ENCODE measurements at places on chromosomes 13 and 19.
A peak's percentile ranks its signal among the peaks of the same experiment; 100 is the strongest.

GRCh38 chr13:44843403-44843802 is 145.9 kb downstream of the NUFIP1 start:
- DNase-seq = peak; percentile 62

DNA sequence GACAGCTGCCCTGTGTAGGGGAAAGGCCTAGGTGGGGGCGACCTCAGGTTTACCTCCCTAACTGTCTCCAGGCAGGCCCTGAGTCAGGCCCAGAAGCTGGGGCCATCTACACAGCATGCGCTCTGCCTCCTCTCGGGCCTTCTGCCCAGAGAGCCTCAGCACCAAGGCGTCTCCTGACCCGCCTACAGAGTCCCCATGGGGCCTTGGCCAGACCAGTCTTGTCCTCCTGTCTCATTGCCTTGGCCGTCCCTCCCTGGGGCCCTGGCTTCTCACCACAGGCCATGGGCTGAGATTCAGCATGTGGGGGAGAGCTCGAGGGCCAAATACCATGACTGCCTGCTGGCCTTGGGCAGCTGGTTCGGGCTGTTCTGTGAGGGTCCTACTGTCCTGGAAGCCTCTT is 59.0 kb downstream of the SMARCA4 start:
- DNase-seq = no peak

DNA sequence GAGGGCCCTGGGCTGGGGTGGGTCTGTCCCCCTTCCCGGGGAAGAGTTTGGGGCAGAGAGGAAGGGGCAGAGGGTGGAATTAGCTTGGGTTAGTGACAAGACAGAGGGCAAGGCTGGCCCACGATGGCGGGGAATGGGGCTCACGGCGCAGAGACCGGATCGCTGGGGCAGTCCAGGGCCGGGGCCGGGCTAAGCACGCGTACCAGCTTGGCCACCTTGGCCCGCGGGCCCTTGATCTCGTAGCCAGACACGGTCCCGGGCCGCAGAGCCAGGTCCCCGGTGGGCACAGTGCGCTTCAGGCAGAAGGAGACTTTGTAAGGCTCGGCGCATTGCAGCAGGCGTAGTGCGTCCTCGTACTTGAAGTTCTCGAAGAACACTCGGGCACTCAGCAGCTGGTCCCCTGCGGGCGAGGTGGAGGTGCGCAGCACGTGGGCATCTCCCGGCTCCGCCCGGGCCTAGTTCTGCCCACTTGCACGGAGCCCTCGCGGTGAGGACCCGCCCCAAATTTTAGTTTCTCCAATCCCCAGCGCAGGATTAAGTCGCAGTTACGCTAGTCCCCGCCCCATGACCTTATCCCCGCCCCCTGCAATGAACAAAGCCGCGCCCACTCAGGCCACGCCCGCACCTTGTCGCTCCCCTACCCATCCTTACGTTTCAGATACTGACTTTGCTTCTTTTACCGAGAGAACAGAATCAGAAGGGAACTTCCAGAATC is 8.6 kb upstream of the HIPK4 start:
- no peak for DNase-seq

DNA sequence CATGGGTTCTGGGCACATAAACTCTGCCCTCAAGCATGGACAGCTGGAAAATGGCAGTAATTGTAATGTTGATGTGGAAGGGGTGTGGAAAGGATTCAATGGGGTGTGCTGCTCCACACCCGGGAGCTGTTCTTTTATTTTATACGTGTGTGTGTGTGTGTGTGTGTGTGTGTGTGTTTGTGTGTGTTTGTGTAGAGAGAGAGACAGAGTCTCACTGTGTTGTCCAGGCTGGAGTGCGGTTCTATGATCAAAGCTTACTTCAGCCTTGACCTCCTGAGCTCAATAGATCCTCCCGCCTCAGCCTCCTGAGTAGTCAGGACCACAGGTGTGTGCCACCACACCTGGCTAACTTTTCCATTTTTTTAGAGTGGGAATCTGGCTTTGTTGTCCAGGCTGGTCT is 2.8 kb downstream of the MRPS12 start:
- DNase-seq = no peak

GRCh38 chr13:114111577-114111976 is 20.8 kb downstream of the RASA3 start:
- DNase-seq = no peak

- DNase-seq = no peak
These were observed 2.4 kb downstream of the ALOX5AP start for GRCh38 chr13:30737511-30738337.

- no peak for DNase-seq
These were observed 41.0 kb upstream of the PEPD start for GRCh38 chr19:33562636-33563035.

GRCh38 chr19:17520865-17521264 is 9.4 kb downstream of the PGLS start:
- DNase-seq = no peak

GRCh38 chr19:4260613-4261191 is 13.8 kb downstream of the YJU2 start:
- no peak for DNase-seq

- DNase-seq = no peak
These were observed 270.5 kb downstream of the GPC6 start for GRCh38 chr13:93496985-93497673.

DNA sequence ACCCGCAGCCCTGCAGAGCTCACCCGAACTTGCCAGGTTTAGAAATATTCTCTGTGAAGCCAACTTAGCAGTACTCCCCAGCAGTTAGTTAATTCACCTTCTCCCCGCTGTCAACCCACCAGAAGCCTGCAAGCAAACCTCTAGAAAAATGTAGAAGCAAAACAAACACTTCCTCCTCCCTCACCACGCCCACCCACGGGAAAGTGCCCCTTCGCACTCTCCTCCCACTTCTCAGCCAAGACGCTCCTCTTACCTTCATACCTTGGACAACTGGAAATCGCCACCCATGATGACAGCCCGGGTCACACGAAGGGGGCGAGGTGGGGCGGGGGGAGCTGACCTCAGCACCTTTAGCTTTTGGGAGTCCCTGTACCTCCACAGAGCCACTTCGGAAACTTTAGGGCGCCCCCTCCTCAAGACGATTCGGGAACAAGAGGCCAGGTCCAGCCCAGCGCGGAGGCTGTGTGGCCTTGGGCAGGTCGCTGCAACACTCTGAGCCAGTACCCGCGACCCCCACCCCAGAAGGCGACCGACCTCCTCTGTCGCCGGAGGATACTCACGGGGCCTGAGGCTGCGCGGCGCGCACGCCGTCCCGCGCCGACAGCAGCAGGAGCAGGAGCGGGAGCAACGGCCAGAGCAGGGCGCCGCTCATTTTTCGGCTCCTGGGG is 485 bp downstream of the CPAMD8 start:
- no peak for DNase-seq

DNA sequence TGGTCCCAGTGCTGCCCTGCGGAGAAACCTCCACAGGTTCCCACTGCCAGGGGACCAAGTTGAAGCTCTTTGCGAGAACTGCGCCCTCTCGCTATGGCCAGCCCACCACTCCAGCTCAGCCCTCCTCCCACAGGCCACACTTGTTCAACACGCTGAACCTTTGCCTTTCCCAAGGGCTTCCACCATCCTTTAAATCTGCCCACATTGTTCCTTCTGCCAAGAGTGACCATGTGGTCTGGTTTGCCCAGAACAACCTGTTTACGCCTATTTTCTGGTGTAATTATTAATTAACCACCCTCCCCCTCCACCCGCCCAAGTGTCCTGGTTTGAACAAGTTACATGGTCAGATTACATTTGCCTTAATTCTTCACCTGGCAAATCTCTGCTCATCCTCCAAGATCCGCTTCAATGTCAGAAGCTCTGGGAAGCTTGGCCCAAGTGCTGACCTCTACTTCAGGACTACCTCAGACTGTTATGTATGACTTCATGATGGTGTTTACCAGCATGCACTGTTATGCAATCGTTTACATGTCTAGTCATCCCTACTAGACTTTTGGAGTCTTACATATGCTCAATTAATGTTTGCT is 12.0 kb upstream of the USP12 start:
- no peak for DNase-seq

- no peak for DNase-seq
These were observed 29.2 kb upstream of the MLNR start for GRCh38 chr13:49190901-49191300.

DNA sequence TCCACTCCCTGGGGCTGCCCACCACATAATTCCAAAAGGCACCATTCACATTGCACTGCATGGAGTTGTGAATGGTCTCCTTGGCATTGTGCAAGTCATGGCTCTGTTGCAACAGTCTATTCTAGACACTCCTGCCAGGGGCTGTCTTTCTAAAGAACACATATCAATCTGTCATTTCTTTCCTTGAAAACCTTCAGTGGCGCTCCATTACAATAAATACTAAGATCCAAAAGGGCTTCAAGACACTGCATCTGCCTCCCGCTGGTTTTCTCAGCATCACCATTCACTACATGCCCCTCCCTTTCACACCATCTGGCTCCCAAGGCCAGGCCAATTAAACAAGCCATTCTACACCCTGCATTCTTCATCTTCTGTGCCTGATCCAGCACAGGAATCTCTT is 32.2 kb upstream of the TM9SF2 start:
- no peak for DNase-seq

DNA sequence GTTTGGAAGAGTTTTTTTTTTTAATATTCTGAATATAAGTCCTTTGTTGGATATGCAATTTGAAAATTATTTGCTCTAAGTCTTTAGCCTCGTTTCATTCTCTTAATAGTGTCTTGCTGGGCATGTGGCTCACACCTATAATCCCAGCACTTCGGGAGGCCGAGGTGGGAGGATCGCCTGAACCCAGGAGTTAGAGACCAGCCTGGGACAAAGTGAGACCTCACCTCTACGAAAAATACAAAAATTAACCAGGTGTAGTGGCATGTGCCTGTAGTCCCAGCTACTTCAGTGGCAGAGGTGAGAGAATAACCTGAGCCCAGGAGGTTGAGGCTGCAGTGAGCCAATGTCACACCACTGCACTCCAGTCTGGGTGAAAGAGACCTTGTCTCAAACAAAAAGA is 87.3 kb upstream of the UBAC2 start:
- DNase-seq = no peak

DNA sequence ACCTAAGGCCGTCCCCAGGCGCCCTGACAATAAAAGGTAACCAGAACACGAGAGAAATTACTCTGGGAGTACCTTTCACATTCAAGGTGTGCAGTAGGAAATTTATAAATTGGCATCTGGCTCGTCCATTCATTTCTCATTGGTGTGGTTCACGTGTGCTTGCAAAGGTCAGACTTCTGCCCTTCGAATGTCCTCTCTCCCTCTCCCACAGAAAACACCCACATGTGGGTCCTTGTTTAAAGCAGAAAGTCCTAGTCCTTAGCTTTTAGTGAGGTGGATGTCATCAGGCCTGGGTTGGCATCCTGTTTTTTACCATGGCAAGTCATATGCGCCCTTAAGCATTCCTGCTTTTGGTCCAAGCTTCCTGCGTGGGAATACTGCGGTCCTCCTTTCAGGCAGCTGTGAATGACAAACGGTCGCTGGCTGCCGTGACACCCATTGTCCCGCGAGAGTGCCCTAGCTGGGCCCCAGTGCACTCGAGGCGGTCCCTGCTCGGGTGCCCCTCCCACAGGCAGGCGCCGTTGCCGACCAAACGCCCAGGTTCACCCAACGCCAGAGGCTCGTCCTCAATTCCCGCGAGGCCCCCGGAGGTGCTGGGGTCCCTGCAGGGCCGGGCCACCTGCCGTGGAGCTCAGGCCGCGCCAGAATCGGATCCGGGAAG is at the start of gene NUDT19:
NUDT19 (plus strand) TSS at position 531 of the 661 bp plus-strand sequence. CDS start 140 bp downstream, outside the sequence.
- DNase-seq = no peak
